ENCODE measurements at places on chromosomes 12 and 14.

- no peak for DNase-seq
Observed at GRCh38 chr12:25764409-25764808, 194.1 kb upstream of the RASSF8 start.

DNA sequence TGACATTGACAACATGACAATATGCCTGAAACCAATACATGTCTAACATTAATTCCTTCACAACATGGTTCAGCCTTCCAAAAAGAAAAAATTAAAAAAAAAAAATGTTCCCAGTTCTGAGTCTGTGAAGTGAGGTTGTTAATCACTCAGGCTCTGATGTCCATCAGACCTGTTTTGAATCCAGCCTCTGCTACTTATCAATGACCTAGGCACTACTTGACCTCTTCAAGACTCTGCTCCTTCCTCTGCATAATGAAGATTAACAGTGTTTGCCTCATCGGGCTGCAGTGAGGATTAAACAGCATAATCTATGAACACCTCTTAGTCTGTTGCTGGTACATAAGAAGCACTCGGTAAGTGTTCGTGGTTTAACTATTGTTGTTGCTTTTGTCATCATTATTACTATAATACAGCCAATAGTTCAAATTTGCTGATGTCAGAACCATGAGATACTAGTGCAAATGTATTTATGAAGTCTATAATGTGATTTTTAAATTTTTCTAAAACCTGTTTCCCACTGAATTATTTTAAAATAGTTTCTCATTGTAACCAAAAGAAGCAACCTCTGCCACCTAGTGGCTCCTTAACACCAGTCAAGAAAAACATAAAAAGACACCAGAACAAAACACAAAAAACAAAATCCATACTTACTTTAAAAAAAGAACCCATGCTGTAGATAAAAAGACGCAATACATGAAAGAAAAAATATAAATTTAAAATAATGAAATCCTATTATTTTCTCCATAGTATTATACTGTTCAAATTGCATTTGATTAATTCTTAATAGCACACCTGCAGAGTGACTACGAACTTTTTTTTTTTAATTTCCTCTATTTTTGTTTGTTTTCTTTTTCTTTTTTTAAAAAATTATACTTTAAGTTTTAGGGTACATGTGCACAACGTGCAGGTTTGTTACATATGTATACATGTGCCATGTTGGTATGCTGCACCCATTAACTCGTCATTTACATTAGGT lies 20.3 kb upstream of the TMX1 start:
- no peak for DNase-seq

GRCh38 chr12:119964929-119965328 lies 24.1 kb upstream of the BICDL1 start:
- DNase-seq = no peak

- no peak for DNase-seq
Observed at GRCh38 chr14:90579088-90579487, 182.3 kb downstream of the CALM1 start.

GRCh38 chr14:99395909-99396530 lies 84.6 kb downstream of the SETD3 start:
- peak; percentile 46 for DNase-seq

DNA sequence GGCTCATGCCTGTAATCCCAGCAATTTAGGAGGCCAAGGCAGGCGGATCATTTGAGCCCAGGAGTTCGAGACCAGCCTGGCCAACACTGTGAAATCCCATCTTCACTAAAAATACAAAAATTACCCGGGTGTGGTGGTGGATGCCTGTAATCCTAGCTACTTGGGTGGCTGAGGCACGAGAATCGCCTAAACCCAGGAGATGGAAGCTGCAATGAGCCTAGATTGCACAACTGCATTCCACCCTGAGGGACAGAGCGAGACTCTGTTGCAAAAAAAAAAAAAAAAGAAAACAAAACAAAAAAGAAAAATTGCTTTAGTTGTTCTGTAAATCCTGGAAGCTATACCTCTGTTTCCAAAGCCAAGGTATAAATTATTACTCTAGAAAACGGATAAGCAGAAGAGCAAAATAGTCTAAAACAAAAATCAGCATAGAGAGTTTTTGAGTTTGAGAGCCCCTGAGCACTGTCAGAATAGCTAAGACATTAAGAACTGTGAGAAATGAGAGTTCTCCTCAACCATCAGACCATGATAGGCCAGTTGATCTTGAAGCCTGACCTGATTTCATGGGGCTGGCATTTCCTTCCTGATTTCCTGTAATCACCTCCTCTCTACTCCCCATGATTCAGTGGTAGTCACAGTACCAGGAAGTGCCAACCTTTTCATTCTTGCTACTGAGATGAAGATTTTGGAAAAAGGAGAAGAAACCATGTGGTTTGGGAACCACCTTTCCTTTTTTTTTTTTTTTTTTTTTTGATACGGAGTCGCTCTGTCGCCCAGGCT lies 31.7 kb downstream of the ATP2A2 start:
- DNase-seq = no peak

- peak; percentile 71 for DNase-seq
Observed at GRCh38 chr12:113136128-113136989, 798 bp upstream of the RASAL1 start.

GRCh38 chr12:94721173-94721572 lies 70.8 kb upstream of the TMCC3 start:
- no peak for DNase-seq

- DNase-seq = no peak
Observed at GRCh38 chr14:92465353-92466055, 48.1 kb upstream of the RIN3 start.

- DNase-seq = no peak
Observed at GRCh38 chr12:108302016-108302402, 37.1 kb downstream of the CMKLR1 start.

GRCh38 chr12:52582486-52582885 lies 8.8 kb upstream of the KRT74 start:
- DNase-seq = no peak

- no peak for DNase-seq
Observed at GRCh38 chr14:42734041-42734440, 1127.4 kb downstream of the LRFN5 start.

GRCh38 chr12:96822641-96823040 lies 84.4 kb upstream of the NEDD1 start:
- DNase-seq = no peak

DNA sequence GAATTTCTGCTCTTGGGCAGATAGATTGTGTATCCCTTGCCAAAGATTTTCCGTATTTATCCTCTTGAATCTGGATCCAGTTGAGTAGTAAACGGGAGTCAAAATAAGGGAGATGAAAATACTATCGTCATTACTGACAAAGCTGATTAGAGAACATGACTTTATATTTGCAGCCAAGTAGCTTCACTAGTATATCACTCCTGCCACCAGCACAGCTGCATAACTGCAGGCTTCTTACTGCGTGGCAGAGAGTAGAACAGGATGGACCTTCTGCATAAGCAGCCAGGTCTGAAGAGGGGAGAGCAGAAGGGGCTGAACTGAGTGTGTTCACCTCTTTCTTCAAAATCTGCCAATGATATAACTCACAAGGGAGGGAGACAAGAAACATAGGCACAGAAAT lies 283.7 kb downstream of the FBXL14 start:
- DNase-seq = no peak

DNA sequence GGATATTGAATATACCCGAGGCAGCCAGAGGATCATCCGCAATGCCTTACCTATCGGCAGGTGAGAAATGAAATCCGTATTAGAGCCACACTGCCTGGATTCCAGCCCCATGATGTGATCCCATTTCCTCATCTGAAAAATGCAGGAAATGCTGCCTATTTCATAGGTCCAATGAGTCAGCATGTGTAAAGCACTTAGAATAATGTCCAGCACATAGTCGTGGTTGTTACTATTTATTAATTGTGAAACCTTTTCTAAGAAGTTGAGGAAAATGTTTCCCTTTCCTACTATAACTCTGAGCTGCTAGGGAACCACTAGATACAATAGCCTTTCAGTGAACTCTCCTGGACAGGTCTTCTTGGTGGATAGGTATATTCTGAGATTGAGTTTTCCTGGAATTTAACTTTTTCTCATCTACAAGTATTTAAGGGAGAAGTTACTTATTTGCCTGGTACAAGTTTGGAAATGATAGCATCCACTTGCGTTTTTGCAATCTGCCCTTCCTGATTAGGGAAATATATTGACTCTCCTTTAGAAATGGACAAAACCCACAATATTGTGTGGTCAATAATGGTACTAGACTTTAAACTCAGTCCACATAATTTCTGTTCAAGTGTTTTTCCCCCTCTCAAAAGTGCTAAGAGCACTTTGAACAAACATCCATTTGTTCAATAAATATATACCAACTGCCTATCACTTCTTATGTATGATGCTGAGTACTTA lies 12.2 kb downstream of the POLR3B start:
- DNase-seq = no peak

GRCh38 chr12:51907856-51908425 lies 637 bp downstream of the ACVRL1 start:
- no peak for DNase-seq

DNA sequence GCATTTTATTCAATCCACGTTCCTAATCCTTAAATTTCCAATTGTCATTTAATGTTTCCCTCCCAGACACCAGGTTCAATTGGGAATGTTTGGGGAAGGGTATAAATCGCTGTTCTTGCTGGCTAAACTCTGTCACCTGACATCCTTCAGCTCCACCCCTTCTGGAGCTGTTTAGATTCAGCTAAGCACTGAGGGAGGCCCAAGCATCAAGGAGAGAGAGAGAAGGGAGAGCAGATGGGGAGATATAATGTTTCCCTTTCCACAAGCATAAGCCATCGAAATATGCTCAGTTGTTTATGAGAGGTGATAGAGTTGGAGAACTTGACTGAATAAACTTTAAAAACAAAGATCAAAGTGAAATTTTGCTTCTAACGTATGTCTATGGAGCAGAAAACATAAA lies 1.8 kb downstream of the ABCC9 start:
- DNase-seq = no peak

DNA sequence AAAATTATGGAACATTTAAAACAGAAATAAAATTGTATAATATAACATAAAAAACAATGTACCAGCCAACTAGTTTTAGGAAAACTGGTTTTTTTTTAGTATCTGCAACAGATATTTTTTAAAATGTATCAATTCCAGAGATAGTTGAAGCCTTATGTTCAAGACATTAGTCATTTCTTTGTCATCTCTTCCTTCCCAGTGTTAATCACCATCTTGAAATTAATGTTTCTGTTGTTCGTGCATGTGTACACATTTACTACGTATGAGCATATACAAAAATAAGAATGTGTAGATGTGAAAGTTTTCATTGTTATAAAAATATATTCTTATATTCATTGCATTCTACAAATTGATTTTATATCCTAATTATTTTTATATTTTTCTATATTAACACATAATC lies 1062.1 kb downstream of the SLC6A15 start:
- no peak for DNase-seq

GRCh38 chr12:96636895-96637294 lies 147.5 kb downstream of the CFAP54 start:
- DNase-seq = no peak

DNA sequence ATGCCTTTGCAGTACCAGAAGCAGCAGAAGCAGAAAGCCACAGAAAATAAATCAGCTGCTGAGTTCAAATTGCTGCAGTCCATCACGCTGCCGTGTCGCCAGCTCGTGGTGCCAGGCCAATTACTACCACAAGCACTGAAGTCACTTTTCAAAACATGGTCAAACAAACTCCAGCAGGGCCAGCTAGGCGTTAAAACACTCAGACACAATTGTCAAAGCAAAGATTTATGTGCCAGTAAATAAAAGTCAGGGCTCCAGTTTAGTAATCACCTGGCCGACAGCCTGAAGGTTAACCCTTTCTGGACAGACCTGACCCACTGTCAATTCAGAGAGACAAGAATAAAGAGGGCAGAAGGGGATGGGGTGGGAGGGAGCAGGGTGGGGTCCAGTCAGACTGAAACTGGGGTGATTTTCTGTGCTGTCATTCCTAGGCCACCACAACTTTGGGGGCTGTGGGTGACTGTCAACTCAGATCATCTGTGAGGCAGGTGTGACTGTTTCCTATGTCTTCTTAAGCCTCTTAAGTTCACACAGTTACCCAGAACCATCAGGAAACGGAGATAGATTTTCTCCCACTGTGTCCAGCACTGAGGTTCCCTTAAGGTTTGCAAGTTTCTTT lies 109.8 kb upstream of the FUT8 start:
- DNase-seq = no peak

DNA sequence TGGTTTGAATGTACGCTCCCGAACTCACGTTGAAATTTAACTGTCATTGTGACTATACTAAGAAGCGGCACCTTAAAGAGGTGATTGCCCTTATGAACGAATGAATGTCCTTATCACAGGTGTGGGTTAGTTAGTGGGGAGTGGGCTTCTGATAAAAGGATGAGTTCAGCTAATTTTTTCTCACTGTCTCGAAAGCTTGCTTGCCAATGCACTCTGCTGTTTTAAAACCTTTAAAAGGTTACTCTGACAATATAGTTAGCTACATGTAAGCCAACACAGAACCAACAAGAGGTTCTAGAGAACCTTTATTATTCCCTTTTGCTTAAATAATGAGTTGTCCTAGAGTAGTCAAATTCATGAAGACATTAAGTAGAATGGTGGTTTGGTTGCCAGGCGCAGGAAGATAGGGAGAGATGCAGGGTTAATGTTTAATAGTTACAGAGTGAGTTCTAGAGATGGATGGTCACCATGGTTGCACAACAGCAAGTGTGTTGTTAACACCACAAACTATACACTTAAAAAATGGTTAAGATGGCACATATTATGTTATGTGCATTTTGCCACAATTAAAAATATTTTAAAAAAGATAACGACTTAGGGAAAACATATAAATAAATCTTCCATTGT lies 26.3 kb downstream of the RTN1 start:
- no peak for DNase-seq

DNA sequence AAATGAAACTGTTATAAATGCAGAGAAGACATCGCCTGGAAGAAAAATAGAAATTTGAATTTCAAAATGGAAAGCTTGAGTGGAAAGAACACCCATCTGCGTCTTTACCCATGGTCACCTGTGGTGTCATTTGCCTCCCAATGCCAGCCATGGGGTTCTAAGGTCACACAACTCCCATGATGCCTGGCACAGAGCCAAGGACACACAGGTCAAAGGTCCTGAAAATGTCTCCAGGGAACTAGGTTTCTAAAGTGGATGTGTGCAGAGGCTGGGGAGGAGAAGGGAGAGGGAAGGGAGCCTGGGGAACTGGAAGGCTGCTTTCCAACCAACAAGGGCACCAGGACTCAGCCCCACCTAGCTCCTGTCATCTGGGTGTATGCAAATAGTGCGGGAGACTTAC lies 724.0 kb upstream of the TMEM132C start:
- no peak for DNase-seq

- no peak for DNase-seq
Observed at GRCh38 chr12:109467978-109468676, 9.0 kb downstream of the KCTD10 start.

GRCh38 chr14:68426661-68427549 lies 366.0 kb downstream of the ZFP36L1 start:
- DNase-seq = no peak

Measured in activated T-cell treated with anti-CD3 and anti-CD28 coated beads, Interleukin-2, amount 50 U/mL, for 24 hours (primary cell).